ENCODE measurements at places on chromosomes 6 and 20.

DNA sequence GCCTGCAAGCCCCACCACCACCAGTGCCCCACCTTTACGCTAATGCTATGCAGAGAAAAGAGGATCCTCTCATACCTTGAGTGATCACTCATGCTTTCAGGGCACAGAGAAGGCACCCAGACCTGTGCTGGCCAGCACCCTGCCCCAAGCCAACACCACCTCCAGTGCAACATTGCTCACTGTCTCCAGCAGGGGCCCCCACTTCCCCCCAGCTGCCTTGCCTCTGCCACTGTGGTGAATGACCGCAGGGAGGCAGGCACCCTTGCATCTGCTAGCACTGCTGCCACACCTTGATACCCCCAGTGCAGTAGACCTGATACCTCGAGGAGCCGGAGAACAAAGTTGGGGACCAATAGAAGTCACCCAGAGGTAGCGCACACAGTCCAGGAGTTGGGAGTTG lies 139.2 kb upstream of the PLN start:
- no peak for DNase-seq

DNA sequence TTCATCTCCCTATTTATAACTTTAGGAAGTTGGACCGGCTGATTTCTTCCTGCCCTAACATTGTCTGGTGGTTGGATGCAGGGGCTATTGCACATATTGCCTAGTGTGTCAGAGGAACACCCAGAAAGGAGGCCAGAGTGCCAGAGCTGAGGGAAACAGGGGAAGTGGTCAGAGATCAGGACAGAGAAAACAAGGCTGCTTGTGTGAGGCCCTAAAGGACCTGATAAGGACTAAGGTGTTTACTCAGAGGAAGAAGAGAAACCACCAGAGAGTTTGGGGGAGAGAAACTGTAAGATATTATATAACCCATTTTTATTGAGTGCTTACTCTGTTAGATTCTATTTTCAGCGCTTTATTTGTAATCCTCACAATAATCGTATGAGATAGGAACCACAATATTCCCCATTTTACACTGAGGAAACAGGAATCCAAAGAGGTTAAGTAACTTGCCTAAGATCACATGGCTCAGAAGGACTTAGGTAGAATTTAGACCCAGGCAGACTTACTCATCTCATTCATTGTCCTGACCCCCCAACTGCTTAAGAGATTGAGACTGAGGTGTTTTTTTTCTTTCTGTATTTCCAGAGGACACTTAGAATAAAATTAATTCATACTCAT lies 54.0 kb upstream of the REV3L start:
- DNase-seq, result no peak

DNA sequence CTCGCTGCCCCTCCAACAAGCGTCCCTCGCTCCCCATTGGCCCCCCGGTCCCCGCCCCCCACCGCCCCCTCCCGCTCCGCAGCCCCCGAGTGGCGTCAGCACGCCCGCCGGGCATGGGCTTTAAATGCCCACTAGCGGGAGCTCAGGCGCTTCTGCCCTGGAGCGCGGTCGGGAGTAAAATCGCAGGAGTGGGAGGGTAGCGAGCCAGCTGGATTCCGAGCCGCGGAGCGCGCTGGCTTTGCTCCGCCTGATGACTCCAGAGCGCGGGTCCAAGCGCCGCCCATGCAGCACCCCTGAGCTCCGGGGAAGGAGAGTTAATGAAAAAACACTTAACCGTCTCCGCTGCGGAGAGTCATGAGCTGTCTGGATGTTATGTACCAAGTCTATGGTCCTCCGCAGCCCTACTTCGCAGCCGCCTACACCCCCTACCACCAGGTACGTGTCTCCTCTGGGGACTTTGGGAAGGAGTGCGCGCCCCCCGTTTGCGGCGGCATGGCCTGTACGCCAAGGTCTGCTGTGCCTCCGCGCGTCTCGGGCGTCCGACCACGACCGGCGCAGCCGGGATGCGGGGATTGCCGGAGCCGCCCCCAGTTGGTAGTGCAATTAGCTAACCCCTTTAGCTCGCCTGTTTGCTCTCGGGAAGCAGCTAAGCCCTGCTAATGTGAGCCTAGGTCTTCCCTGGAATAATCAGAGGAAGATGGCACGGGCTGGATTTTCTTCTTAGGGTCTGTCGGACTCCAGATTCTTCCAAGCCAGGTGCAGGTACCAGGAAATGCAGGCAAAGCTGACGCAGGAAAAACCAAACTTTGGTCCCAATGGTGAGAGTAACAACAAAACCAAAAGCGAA lies at the start of gene VGLL2:
TSS of gene VGLL2 (plus strand) at position 149 of the 847 bp plus-strand sequence. CDS start at position 355, 206 bp downstream.
- no peak for DNase-seq

DNA sequence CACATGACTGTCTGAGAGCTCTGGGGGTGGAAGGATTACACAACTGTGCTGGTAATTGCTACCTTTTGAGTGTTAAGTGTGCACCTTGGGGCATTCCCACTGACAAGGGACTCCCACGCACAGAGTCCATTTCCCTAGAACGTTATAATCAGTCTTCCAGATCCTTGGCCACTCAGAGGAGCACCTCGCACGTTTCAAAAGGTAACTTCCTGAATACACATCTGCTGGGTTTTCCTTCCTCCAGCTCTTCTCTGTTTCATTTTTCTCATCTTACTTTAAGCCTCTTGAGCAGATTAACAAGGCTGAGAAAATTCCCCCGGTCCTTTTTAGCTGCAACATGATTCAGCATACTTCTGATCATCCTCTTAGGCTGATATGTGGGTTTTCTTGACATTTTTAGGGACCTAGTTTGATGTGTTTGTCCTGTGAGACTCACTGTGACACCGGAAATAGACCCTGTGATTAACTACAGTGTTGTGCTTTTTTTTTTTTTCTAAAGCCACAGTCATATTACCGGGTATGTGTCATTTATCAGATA lies 98.4 kb upstream of the DUSP22 start:
- DNase-seq, result no peak

GRCh38 chr20:32163951-32164350 lies 43.6 kb downstream of the PLAGL2 start:
- DNase-seq, result no peak

- DNase-seq, result no peak
Measured at GRCh38 chr20:6007094-6007528, 46.7 kb downstream of the LRRN4 start.

DNA sequence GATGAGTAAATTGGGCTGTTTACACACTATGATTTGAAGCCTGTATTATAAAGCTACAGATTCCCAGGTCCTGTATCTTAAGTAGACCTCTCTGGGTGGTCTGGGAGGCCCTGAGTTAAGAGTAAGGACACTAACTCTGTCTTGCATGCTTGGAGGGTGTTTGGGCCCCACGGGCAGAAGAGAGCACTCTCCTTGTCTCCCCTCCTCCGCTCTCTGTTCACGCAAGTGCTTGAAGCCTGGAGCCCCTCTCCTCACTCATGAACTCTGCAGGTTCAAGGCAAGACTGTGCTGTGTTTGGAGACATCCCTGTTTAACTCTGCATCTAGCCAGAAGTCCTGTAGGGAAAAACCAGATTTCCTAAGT lies 154.0 kb downstream of the ZDHHC14 start:
- no peak for DNase-seq

GRCh38 chr20:19886661-19887288 lies 128.7 kb downstream of the RIN2 start:
- no peak for DNase-seq

DNA sequence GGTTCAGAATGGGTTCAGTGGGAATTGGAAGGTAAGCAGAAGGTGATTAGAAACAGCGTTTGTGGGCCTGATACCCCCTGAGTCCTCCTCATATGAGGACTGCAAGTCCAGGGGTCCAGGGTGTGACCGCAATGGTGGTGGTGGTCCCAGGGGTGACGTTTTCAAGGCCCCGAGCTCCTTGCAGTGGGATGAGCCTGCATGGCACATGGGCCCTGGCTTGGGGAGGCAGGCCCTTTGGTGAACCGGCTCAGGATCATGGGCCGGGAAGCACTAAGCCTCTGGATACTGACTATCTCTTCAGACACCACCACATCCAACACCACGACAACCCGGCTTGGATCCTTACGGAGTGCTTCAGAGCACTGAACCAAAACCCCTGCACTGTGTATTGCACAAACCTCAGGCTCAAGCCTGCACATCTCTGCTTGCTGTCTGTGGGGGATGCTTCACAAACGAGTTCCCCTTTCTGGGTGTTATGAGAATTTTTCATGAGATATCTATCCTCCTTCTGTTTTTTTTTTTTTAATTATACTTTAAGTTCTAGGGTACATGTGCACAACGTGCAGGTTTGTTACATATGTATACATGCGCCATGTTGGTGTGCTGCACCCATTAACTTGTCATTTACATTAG lies 67.9 kb downstream of the STK35 start:
- no peak for DNase-seq

- no peak for DNase-seq
Measured at GRCh38 chr6:127073222-127073621, 45.2 kb upstream of the RSPO3 start.

- DNase-seq, result no peak
Measured at GRCh38 chr6:12472601-12473038, 182.5 kb downstream of the EDN1 start.

DNA sequence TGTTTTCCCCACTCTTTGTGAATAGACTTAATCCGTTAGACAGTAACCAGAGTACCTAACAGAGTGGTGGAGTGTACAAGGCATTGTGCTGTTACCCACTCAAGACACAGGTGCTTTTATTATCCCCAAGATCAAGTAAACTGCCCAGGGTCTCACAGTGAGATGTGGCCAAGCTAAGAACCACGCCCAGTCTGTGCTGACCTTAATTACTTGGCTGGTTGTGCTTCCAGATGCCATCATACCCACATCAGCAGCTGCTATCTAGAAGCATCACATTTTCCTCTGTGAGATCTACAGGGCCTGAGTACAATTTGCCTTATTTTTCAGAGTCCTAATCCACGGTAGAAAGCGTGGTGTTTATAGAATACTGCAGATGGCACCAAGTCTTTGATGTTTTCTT lies 70.3 kb downstream of the GFRA4 start:
- no peak for DNase-seq

DNA sequence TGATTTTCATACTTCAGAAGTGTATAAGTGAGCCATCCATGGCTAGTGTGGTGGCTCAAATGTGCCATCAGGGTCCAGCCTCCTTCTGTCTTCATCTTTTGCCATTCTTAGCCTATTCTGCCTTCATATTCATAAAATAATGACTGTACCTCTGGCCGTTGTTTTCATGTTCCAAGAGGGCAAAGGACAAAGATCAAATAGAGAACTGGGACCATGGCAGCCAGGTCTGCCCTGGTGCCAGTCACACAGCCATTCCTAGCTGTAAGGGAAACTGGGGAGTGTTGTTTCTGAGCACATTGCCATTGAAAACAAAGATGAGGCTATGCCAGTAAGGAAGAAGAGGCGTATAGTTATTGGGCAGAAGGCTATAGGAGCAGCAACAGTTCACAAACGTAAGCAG lies 518.6 kb downstream of the TFAP2B start:
- no peak for DNase-seq

GRCh38 chr20:62949962-62950361 lies 2.5 kb upstream of the SLC17A9 start:
- DNase-seq, result no peak

DNA sequence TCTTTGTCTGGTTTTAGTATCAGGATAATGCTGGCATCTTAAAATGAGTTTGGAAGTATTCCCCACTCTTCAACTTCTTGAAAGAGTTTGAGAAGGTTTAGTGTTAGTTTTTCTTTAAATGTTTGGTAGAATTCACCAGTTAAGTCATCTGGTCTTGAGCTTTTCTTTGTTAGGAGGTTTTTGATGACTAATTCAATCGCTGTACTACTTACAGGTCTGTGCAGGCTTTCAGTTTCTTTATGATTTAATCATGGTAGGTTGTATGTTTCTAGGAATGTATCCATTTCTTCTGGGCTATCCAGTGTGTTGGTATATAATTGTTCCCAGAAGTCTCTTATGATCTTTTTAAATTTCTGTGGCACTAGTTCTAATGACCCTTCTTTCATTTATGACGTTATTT lies 215.5 kb downstream of the LRFN2 start:
- DNase-seq, result no peak

DNA sequence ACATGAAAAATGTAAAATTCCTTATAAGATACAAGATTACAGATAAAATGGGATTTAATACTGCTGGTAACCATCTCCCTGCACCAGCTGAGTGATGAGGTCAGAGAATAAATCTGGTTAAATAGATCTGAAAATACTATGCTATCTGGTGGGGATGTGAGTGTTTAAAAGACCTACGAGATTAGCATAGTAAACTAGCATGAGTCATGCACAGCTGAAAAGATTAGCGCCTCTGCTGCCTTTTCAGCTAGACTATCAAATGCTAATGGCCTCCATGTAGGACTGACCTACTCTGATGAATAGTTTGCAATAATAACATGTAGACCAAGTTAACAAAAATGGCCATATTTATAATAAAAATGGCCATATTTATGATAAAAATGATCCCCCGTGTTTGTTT lies 553.3 kb downstream of the C6orf118 start:
- no peak for DNase-seq

DNA sequence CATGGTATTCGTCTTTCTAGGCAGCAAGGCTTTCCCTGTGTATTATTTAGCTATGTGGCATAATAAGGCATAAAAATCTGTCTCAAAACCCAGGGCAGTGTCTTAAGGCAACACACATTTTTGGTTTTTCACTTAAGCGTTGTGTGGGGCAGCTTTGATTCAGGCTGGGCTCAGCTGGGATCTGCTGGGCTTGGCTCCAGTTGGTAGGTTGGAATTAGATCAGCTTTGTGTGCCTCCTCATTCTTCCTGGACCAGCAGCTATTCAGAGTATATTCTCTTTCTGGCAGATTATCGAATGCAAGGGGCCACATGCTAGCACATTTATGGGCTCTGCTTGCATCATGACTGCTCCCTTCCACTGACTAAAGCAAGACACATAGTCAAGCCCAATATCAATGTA lies 487.9 kb downstream of the RFPL4B start:
- no peak for DNase-seq

GRCh38 chr6:32406197-32406596 lies 784 bp downstream of the BTNL2 start:
- no peak for DNase-seq

GRCh38 chr20:9131841-9132240 lies 63.0 kb downstream of the PLCB4 start:
- DNase-seq, result no peak

DNA sequence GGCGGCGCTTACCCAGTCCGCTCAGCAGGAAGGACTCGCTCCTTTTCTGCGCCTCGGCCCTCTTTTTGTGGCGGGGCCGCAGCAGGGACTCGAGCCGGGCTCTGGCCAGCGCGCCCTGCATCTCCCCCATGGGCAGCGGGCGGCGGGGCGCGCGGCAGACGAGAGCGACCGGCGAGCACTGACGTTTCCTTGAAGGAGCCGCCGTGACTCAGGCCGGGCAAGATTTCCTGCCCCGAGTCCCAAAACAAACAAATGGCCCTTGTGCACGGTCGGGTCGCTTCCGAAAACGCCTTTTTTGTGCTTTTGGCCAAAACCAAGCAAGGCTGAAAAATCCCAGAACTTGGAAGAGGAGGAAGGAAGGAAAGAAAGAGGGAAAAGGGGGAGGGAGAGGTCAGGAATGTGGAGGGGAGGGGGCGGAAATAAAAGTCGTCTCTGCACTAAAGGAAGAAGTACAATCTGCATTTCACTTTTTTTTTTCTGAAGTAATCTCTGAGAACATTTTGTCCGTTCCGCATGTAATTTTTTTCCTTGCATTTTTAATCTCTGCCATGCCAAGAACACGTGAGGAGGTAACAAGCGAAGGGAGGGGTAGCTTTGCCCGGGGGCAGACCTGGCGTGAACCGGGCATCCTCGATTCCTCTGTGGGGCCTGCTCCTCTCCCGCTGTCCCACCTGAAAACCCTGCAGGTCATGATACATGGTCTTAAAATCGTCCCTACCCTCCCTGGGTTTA lies 123.3 kb upstream of the SLC2A12 start:
- no peak for DNase-seq

- no peak for DNase-seq
Measured at GRCh38 chr6:34705241-34705640, 8.7 kb upstream of the ILRUN start.

GRCh38 chr6:29510202-29510601 lies 22.4 kb upstream of the MAS1L start:
- DNase-seq, result no peak
